Type B pancreatic cell (in vitro differentiated cells): ENCODE measurements at places on chromosomes 3 and 15.

DNA sequence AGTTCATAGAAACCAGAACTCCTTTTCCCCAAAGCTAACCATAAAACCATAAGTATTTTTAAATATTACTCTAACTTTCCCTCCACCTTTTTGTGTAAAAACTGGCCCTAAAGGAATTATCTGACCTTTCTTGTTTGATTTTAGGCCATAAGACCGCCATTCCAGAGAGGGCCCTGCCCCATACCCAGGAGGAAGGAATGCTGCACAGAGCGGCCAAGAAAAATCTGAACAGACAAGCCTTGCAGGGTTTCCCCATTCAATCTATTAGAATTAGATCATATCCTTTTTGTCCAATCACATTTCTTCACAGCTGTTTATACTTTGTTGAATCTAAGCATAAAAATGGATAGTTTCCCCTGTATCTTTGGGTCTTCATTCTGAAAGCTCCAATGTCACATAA is 97.1 kb downstream of the B3GALNT1 start:
- H3K4me3 ChIP-seq: peak overlapping the region; percentile 36
- no peak for DNase-seq
- no peaks in the 10 kb centered on the region for H3K36me3 ChIP-seq

- no peaks in the 10 kb centered on the region for H3K4me1 ChIP-seq
- DNase-seq: no peak
- no peak overlapping the region for H3K27ac ChIP-seq
- no peaks in the 10 kb centered on the region for H3K36me3 ChIP-seq
Observed at GRCh38 chr3:156655819-156656550, 18.4 kb upstream of the TIPARP start.

DNA sequence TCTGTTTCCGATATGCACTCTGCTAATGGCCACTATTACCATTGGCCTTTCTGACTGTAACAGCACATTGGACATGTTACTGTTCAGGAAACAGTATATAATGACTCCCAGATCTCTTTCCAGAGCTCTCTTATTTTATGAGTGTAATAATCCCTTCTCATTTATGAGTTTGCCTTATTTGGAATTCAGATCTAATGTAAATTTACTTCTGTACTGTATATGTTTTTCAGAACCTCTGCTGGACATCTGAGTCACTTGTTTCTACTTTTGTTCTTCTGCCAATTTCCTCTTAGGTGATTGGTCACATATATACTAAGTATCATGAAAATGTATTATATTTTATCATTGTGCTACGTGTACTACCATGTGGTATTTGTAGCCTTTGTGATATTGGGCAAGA is 30.5 kb downstream of the RSRC1 start:
- H3K4me1 ChIP-seq: no peaks in the 10 kb centered on the region
- H3K27ac ChIP-seq: no peak overlapping the region
- H3K27me3 ChIP-seq: no peaks in the 10 kb centered on the region
- DNase-seq: no peak

GRCh38 chr15:72813345-72814004 is 29.9 kb upstream of the ADPGK start:
- H3K27ac ChIP-seq: no peak overlapping the region
- H3K36me3 ChIP-seq: no peaks in the 10 kb centered on the region
- H3K4me1 ChIP-seq: no peaks in the 10 kb centered on the region
- no peak overlapping the region for H3K4me3 ChIP-seq
- peaks cover 3% of the 10 kb centered on the region for H3K27me3 ChIP-seq
- no peak for DNase-seq

GRCh38 chr15:66780172-66780972 is 78.3 kb downstream of the SMAD6 start:
- peaks cover 25% of the 10 kb centered on the region for H3K4me1 ChIP-seq
- H3K4me3 ChIP-seq: no peak overlapping the region
- DNase-seq: no peak

- no peak overlapping the region for H3K4me3 ChIP-seq
- H3K27me3 ChIP-seq: no peaks in the 10 kb centered on the region
- H3K36me3 ChIP-seq: no peaks in the 10 kb centered on the region
- H3K27ac ChIP-seq: no peak overlapping the region
- DNase-seq: no peak
Observed at GRCh38 chr15:82972990-82973389, 13.0 kb upstream of the RAMAC start.

GRCh38 chr3:18092726-18093125 is 332.4 kb downstream of the SATB1 start:
- peaks cover 6% of the 10 kb centered on the region for H3K36me3 ChIP-seq
- H3K4me3 ChIP-seq: no peak overlapping the region
- H3K27me3 ChIP-seq: no peaks in the 10 kb centered on the region
- no peak overlapping the region for H3K27ac ChIP-seq
- no peak for DNase-seq
- no peaks in the 10 kb centered on the region for H3K4me1 ChIP-seq
